Left colon (tissue), 2 donors: ENCODE measurements at places on chromosomes 13 and 19. TPM values are rescaled to one million over a fixed set of nuclear protein-coding genes. Genes with fewer than 3 reads are reported as not detected.

Gene HRC
- total RNA-seq = 1.3 TPM

DNA sequence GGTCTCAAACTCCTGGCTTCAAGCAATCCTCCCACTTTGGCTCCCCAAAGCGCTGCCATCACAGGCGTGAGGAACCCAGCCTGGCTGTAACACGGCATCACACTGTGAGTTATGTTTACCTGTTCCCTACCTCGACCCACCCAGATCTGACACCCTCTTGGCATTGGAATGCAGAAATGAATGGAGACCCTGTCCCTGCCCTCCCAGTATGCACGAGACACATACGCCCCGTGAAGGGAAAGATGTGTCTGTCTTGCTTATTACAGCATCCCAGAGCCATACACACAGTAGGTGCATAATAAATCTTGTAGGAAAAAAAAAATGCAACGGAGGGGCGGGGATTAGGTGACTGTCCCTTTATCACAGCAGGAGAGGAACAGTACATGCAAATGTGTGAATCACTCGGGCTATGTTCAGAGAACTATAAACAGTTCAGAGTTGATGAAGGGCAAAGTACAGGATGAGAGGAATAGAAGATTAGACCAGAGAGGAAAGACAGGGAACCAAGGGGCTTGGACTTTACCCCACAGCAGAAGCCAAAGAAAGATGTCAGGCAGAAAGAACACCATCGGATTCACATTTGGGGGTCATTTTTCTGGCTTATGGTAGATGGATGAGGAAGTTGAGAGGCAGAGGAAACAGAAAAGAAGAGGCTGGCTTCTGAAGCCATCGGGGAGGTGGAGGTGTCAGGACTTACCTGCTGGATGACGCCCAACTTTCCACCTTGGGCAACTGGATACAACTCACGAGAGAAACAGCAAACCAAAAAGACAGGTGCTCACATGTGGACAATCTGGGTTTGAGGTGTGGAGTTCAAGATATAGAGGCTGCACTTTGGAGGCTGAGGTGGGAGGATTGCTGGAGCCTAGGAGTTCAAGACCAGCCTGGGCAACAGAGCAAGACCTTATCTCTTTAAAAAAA is 94.3 kb downstream of the INSR start:
- DNase-seq = peak; percentile 42

DNA sequence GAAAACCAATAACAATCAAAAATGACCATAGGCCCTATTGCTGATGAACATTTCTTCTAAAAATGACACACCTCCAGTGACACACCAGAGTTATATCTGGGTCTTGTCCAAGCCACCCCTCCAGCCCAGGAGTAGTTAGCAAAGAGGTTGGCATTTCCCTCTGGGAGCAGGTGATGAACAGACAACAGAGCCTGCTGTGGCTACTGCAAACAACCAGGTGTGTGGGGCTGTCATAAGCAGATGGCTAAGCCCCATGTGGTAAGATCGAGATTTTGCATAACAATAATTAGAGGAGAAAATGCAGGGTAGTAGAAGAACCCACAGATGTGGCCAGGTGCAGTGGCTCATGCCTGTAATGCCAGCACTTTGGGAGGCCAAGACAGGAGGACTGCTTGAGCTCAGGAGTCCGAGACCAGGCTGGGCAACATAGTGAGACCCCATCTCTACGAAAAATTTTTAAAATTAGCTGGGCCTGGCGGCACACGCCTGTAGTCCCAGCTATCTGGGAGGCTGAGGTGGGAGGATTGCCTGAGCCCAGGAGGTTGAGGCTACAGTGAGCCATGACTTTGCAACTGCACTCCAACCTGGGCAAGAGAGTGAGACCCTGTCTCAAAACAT is 5.0 kb downstream of the XRCC1 start:
- DNase-seq = no peak

GRCh38 chr13:23488442-23488841 is 54.9 kb upstream of the SACS start:
- no peak for DNase-seq

Gene RNF17
- total RNA-seq = 0.18 TPM

Gene MAMSTR
- 0.64 TPM for total RNA-seq

Gene CDX2
- 293 TPM for total RNA-seq

DNA sequence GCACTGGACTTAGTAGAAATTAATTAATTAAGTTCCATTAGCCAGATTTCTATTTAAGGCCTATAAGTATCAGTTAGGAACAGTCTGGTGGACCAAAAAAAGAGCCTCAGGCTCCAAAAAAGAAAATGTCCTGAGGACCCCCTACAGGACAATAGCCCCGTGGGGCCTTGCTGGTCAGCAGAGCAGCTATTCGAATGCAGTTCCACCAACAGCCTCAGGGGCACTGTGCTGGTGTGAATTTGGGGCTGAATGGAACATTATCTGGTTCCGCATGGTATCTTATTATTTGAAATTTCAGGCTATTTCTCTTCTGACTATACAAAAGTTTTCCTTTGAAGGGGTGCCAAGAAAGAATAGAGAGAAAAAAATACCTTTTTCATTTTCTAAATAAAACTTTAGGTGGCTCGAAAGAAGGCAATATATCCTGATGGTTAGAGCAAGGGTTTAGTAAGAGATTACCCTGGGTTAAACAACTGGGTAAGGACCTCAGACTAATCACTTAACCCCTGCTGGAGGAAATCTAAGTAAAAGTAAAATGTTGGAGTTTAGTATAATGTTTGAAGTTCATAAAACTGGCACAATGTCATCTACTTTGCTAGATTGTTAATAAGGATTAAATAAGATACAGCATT is 147.2 kb downstream of the MIPEP start:
- no peak for DNase-seq

DNA sequence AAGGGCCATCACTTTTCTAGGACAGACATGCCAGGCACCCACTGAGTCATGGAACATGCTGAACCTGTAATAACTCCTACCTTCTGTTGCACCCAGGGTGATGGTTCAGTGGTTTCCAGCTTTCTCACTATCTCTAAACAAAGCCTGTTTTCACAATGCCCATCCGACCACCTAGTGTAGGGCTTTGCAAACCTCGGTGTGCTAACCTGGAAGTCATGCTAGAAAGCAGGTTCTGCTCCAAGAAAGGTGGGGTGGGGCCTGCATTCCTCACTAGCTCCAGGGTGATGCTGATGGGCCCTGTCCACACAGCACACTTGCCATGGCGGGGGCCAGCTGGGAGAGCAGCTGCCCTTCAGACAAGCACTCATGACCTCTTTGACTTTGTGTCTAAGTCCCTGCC is 43.4 kb downstream of the COL4A2 start:
- no peak for DNase-seq

Gene PLK5
- not detected for total RNA-seq

Gene FAM124A
- 3.1 TPM for total RNA-seq

Gene TNFSF13B
- 1.4 TPM for total RNA-seq
